ENCODE measurements at places on chromosomes 11 and 22.

DNA sequence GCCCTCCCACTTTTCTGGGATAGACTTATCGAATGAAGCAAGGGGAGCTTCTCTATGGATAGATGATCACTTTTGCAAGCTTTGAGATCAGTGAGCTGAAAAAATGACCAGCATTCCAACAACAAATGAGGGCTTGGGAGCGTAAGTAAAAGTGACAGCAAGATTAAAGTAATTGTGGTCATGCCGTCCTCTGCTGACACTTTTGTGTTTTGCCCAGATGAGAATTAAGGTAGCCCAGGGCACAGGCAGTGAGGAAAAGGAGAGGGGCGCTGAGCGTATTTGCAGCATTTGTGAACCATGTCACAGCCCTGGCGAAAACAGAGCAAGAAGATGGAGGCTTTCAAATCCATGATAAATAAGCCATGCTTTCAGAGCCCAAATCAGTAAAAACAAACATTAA lies 24.6 kb upstream of the TMA7B start:
- peak; percentile 50 for DNase-seq

GRCh38 chr11:34339149-34340064 lies 18.4 kb downstream of the ABTB2 start:
- no peak for DNase-seq

DNA sequence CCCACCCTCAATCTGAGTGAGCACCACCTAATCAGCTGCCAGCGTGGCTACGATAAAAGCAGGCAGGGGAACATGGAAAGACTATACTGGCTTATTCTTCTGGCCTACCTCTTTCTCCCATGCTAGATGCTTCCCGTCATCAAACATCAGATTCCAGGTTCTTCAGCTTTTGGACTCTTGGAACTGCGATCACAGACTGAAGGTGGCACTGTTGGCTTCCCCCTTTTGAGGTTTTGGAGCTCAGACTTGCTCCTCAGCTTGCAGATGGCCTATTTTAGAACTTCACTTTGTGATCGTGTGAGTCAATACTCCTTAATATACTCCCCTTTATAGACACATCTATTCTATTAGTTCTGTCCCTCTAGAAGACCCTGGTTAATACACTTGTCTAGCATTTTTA lies 543.7 kb upstream of the RAG2 start:
- no peak for DNase-seq

DNA sequence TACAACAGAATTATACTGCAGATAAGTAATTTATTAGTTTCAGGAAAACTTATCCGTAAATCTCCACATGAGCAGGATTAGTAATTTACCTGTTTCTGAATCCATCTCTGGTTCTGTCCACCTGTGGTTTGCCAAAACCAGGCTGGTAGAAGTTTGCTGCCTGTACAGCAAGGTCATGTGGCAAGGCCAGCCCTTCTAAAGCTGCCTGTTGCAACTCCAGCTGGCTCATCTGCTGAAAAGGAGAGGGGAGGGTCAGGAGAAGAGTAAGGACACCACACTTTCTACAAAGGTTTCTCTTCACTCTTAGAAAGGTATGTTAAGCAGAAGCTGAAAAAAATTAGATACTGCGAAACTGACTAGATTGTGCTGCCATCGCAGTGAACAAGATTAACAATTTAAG lies 42.3 kb downstream of the EIF4ENIF1 start:
- DNase-seq = peak; percentile 39

GRCh38 chr11:70667767-70668166 lies 269.4 kb downstream of the CTTN start:
- no peak for DNase-seq
